ENCODE measurements at places on chromosomes 7 and 10.

- DNase-seq = no peak
Observed at GRCh38 chr7:139294241-139294640, 46.9 kb upstream of the FMC1 start.

- DNase-seq = no peak
Observed at GRCh38 chr7:2821842-2822507, 22.1 kb downstream of the GNA12 start.

GRCh38 chr7:149334930-149335329 is 72.9 kb downstream of the ZNF783 start:
- no peak for DNase-seq

GRCh38 chr7:87878208-87878735 is 2.0 kb downstream of the DBF4 start:
- no peak for DNase-seq

- DNase-seq = no peak
Observed at GRCh38 chr7:151793531-151793951, 83.4 kb downstream of the PRKAG2 start.

DNA sequence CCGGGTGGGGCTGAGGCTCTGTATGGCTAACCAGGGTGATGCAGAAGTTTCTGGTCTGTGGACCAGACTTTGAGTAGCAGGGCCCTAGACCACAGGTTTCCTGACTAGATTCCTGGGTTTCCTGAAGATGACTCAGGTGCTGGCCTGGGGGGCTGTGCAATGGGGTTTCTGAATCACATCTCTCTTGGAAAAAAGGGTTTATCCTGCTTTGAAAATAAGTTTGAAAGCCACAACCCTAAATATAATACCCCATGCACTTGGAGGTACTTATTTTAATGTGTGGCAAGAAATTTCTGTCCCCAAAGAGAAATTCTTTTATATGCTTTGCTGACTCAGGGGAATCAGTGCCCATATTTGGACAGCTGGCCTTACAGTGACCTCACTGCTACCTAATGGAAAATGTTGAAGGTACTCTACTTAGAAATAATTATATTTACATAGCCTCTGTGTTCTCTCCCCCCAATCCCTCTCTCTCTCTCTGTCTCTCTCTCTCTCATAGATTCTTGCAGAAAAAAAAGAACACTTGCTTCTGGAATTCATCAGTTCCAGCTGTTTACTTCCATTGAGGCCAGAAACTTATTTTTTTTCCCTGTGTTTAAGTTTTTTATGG is 184.4 kb upstream of the LYZL2 start:
- no peak for DNase-seq

- no peak for DNase-seq
Observed at GRCh38 chr10:1293157-1293556, 237.0 kb downstream of the WDR37 start.

DNA sequence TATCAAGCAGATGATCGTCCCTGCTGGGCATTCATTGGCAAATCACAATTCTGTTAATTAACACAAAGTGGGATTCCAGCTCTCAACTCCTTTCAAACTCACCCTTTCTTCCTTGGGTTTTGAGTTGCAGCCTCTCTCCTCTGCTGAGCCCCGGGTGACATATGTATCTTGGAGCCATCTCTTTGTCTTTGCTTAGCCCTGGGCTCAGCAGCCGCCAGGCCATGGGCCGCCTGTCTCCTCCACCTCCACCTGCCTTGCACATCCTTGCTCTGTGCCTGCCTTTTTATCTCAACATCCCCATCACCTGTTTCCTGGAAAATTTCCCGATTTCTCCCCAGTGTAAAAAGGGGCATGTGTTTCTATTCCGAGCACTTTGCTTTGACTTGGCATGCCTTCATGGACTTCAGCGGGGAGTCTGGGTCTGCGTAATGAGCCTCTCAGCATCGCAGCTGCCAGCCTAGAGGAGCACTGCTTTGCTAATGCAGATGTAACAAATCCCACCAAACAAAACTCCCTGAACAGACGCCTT is 141.3 kb upstream of the AGK start:
- DNase-seq = peak; percentile 92

GRCh38 chr7:48522692-48523091 is 351.4 kb downstream of the ABCA13 start:
- no peak for DNase-seq

Measured in NCI-H69 (cell line).